ENCODE measurements at places on chromosomes 16 and 17.

DNA sequence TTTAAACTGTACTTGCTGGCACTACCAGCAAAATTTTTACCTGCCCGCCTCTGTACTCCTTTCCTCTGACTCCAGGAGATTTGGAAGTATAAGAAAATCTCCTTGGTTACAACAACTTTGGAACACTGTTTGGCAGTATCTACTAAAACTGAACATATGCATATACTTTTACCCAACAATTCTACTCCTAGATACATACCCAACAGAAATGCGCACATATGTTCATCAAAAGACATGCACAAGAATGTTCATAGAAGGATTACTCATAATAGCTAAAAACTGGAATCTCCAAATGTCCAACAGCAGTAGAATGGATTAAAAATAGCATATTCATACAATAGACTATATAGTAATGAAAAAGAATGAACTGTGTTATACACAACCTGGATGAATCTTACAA is 21.7 kb upstream of the MED13 start:
- DNase-seq, result no peak

- no peak for DNase-seq
Measured at GRCh38 chr17:50722746-50723145, 3.3 kb downstream of the LUC7L3 start.

DNA sequence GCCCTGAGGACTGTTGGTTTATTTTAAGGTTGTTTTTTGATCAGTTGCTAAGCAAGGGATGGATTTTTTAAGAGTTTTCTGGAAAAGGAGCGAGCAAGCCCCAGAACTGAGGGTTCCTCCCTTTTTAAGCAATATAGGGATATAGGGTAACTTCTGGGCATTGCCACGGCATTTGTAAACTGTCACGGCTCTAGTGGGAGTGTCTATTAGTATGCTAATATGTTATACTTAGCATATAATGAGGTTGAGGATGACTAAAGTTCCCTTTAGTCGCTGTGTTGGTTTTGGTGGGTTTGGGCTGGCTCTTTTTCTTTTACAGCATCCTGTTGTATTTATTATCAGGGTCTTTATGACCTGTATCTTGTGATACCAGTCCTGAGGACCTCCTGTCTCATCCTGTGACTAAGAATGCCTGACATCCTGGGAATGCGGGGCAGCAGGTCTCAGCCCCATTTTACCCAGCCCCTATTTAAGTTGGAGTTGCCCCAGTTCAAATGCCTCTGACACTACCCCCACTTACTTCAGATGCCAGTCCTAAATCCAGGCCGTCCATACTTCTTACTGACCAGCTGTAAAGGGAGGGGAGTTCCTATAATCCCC is 59.4 kb downstream of the MFSD11 start:
- no peak for DNase-seq

DNA sequence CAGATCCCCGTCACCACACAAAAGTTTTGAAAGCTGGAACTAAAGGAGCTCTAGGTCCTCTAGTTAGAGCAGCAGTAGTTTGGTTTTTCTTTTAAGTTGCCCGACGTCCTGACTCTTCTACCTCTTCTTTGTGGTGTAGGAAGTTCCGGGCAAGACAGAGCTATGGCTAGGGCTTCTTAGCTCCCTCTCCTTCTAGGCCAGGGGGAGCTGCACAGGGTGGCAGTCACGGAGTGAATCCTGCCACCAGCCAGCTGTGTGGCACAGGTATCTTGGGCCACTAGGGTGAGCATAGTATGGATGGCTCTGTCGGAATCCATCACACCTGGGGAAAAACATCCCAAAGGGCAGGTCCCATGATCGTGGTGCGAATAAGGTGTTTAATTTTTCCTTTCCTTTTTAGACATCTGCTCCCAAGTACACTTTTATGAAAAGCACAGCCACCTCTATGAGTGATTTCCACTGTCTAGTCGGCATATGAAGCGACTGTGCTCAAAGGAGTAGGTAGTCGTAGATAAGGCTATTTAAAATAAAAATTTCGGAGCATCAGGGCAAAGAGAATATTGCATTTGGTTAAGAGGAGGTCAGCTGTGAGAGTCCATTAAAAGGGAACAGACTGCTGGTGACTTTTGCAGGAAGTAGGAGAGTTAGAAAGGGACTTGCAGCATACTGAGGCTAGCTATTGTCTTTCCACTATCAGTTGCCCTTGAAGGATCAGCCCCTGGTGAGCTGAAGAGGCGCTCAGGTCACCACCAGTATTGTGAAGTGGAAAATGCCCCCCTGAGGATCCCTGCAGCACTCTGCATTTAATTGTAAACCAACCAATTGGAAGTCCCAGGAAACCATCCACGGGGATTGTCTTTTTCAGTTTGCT is 2.1 kb downstream of the PRKCA start:
- no peak for DNase-seq

DNA sequence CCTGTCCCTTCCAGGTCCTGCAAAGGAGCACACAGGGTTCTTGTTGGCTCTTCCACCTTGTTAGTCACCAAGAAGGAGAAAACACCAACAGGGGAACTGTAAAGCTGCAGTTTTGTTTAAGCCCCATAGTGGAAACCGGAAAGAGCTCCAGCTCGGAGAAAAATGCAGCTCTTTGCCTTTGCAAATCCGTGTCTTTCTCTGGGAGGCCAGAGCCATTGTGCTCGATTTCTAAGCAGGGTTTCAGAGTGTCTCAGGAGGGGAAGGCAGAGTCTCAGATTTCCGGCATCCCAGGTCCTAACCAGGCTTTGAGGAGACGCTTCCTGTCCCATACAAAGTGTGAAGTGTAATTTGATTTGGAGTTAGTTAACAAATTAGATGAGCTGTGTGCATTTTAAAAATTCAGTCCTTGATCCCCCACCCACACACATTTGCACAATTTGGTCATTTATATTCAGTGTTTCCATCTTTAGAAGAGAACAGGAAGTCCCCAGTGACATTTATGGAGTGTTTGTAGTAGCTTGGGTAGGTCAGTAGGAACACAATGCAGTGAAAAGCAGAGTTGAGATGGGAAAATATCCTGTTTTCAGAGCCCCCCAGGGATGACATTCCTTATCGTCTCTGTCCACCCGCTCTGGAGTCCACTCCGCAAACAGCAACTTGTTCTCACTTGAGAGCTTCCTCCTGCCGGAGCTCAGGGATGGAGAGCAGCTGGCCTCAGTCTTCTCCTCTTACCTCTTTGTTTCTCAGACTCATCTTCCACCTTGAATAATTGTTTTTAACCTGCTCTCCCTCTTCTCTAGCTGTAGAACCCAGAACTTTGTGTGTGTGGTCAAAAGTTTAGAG is 331.9 kb downstream of the SEC14L1 start:
- DNase-seq, result no peak

GRCh38 chr16:6439129-6439528 is 893.5 kb upstream of the RBFOX1 start:
- DNase-seq, result no peak

DNA sequence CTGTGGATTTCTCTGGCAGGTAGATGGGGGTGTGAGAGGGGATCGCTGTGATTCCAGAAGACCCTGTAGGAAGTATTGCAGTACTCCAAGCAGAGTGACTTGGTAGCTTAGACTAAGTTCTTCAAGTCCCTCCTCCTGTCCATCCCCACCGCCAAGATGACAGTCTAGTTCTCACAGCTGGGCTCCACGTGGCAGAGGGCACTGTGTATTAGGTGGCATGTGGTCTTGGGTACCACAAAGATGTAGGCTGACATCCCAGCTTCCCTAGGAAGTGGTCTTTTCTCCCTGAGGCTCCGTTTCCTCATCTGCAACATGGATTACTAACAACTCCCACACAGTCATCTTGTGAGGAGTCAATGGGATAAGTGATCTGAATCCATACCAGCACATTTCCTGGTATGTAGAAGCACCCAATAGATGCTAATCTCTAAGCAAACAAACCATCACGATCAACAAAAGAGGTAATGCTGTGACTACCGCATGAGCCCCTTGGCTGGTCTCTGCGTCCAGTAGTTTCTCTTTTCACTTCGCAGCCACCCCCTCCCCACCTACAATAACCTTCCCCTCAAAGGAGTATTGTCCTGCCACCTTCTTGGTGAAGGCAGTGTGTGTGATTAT is 349.1 kb upstream of the EEF2KMT start:
- no peak for DNase-seq

DNA sequence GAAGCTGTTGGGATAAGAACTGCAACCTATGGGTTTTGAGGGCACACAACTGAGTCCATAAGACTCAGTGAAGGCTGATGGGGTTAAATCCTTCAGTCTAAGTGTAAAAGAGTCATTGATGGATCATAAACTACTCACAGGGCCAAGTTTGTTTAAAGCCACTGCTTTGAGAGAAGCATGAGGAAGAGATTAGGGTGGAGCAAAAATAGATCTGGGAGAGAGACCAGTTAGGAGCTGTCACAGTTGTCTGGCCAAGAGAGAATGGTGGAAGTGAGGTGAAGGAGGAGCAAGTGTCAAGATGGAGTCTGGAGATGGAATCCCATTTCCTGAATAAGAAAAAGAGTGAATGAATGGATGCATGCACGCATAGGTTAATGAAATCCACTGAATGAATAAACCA is 379.1 kb upstream of the CDH11 start:
- DNase-seq, result no peak

DNA sequence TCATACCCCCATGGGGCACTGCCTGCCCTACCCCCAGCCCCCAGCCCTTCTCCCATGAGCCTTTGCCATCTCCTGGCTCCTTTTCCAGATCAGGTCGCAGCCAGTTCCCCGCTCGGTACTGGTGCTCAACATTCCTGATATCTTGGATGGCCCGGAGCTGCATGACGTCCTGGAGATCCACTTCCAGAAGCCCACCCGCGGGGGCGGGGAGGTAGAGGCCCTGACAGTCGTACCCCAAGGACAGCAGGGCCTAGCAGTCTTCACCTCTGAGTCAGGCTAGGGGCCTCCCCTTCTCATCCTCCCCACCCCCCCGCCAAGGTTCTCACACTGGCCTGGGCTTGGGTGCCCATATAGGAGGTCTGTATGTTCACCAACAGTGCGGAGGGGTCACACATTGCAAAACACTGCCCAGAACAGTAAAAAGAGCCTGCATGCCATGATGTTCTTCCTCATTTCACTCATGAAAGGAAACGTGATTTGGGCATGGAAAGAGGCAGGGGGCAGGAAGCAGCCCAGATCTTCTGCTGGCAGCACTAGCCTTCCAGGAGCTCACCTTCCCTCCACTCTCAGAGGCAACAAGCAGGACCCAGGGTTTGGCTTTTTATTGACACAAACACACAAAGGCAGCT is 7.5 kb downstream of the IFI35 start:
- no peak for DNase-seq

- no peak for DNase-seq
Measured at GRCh38 chr16:51244887-51245657, 94.0 kb upstream of the SALL1 start.

DNA sequence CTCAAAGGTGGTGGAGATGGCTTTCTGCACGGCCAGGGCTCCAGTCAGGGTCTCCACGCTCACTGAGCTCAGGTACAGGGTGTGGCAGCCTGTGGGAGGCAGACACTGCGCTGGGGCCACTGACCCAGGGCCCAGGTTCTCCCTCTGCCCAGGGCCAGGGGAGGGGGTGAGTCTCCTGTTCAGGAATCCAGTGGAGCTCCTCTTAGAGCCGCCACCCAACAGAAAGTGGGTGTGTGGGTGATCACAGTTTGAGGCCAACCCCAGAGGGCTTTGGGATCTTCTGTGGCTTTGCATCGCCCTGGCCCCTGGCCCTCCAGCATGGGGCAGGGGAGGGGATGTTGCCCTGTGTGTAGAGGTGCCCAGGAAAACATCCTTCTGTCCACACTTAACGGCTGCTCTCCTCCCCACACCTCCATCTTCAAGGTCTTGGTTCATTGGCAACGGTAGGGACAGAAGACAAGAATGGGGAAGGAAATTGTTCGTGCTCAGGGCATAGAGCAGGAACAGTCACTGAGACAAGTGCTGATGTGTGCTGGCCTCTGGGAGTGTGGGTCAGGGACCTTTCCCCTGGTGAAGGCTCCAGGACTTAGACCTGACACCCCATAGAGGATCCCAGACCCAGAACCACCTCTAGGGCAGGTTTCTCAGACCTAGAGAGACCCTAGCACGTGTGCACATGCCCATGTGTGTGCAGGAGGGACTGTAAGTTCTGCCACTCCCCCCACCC is 21.5 kb downstream of the TNS4 start:
- DNase-seq, result no peak

- DNase-seq, result no peak
Measured at GRCh38 chr16:64304951-64305350, 816.9 kb downstream of the CDH11 start.

DNA sequence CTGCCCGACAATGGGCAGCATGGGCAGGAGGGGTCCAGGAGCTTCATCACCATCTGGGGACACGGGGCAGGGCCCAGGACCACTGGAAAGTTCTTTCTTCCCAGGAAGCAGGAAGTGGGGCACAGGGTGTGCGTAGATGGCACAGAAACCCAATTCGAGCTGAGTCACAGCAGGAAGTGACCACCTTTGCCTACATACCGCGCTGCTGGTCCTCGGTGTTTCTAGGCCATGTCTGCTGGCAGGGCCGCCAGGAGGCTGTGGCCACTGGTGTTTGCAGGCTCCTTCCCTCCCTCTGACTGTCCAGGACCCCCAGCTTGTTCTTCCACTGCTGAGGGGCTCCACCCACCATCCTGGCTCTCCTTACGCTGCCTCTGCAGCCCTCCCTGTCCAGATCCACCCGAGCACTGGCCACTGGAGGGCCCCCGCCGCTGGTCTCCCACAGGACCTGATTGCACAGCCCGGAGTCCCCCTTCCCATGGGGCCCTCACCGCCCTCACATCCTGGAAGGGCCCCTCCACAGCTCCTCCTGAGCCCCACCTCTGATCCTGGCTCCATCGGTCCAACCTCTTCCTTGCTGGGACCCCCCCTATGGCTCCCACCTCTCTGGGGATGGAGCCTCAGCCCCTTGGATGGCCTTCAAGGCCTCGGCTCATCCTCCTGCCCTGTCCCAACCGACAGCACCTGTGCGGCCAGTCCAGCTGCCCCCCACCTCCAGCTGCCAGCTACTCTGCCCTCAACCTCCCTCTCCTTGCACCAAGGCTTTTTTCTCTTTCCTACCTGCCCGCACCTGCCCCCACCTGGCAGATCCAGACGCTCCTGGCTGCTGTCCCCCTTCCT is 14.5 kb upstream of the RASD1 start:
- DNase-seq, result no peak

- no peak for DNase-seq
Measured at GRCh38 chr16:57341062-57341440, 17.5 kb upstream of the CCL22 start.

DNA sequence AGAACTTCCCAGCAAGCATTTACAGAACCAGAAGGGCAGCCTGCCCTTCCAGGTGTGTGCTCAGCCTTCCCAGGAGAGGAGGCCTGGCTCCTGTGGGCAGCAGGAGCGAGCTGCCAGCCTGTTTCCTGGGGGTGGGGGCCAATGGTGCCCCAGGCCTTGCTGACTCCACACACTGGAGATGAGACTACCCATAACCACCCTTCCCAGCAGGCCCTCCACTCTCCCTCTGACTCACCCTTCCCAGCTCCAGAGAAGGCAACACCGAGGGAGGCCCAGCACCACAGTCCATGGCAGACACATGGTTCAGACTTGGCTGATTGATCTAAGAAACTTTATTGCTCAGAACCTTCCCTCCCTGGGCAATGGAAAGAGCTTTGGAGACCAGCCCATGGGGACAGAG is 1.8 kb upstream of the PRSS53 start:
- DNase-seq, result no peak
